ENCODE measurements at places on chromosomes 12 and 14. TPM values are rescaled to one million over a fixed set of nuclear protein-coding genes. Genes with fewer than 3 reads are reported as not detected.
A peak's percentile ranks its signal among the peaks of the same experiment; 100 is the strongest.

The KCNJ8 gene
- total RNA-seq = not detected

The TCTN2 gene
- total RNA-seq = 5.9 TPM

DNA sequence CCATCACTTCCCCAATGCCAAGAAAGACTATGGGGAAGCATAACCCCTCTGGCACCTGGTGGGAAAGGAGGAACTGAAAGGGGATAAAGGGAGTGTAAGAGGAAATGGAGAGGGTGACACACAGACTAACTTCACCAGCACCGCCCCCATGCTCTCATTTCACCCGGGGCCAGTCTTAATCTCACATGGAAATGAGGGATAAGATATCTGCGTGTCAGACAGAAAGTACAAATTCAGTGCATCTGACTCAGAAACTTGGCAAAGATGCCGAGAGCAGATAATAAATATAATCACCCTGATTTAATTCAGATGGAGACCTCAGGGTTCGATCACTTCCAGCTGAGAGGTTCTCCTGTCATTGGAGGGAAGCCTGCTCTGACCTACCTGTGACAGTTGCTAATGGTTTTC is 191.6 kb downstream of the DUSP6 start:
- H3K4me1 ChIP-seq = peaks cover 27% of the 10 kb centered on the region
- no peak overlapping the region for H3K27ac ChIP-seq
- no peaks in the 10 kb centered on the region for H3K27me3 ChIP-seq
- peaks cover 2% of the 10 kb centered on the region for H3K36me3 ChIP-seq
- no peak overlapping the region for H3K4me3 ChIP-seq

- no peaks in the 10 kb centered on the region for H3K4me1 ChIP-seq
- no peaks in the 10 kb centered on the region for H3K36me3 ChIP-seq
- H3K27ac ChIP-seq = no peak overlapping the region
- no peak for DNase-seq
Measured at GRCh38 chr12:30930641-30931040, 4.1 kb downstream of the TSPAN11 start.

GRCh38 chr14:92122761-92123160 is 992 bp downstream of the CPSF2 start:
- peak overlapping the region; percentile 95 for H3K4me3 ChIP-seq
- H3K27me3 ChIP-seq = no peaks in the 10 kb centered on the region
- peak overlapping the region; percentile 100 for H3K27ac ChIP-seq
- DNase-seq = no peak

DNA sequence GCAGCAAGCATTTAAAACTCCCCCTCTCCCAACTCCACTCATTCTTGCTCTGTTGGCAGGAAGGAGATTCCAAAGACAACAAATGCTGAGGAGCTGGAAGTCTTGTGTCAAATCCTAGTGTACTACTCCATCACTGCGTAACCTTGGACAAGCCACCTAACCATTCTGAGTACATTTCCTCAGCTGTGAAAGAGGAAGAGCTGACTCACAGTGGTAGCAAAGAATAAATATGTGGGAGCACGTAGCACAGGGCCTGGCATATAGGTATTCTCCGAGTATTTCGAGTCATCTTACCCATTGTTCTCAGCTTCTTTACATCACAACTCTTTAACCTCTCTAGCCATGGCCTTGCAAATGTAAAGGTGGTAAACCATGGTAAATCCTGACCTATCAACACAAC is 28.7 kb downstream of the EGLN3 start:
- no peak overlapping the region for H3K4me3 ChIP-seq
- H3K36me3 ChIP-seq = no peaks in the 10 kb centered on the region
- no peaks in the 10 kb centered on the region for H3K27me3 ChIP-seq
- no peak for DNase-seq
